ENCODE measurements at places on chromosomes 12 and 14. TPM values are rescaled to one million over a fixed set of nuclear protein-coding genes. Genes with fewer than 3 reads are reported as not detected.

PPP1R12A gene
- total RNA-seq: 40.7 TPM

PZP gene
- total RNA-seq: not detected

LMNTD1 gene
- 2.2 TPM for total RNA-seq

PPM1H gene
- 5.2 TPM for total RNA-seq

RPAP3 gene
- 40.3 TPM for total RNA-seq

RIMBP2 gene
- total RNA-seq: 0.47 TPM

CD163L1 gene
- 9.7 TPM for total RNA-seq

ADGRD1 gene
- not detected for total RNA-seq

LRP1-AS gene
- total RNA-seq: not detected

KSR2 gene
- total RNA-seq: 0.20 TPM

CCDC196 gene
- not detected for total RNA-seq

RERGL gene
- not detected for total RNA-seq

LTB4R2 gene
- total RNA-seq: 0.64 TPM

DBX2 gene
- not detected for total RNA-seq

FOXG1 gene
- 16.7 TPM for total RNA-seq

Data from M059J (cell line).